ENCODE measurements at places on chromosomes 5 and 9.
A peak's percentile ranks its signal among the peaks of the same experiment; 100 is the strongest.

GRCh38 chr9:110142868-110143481, 65.0 kb downstream of the C9orf152 start:
- DNase-seq, result no peak

DNA sequence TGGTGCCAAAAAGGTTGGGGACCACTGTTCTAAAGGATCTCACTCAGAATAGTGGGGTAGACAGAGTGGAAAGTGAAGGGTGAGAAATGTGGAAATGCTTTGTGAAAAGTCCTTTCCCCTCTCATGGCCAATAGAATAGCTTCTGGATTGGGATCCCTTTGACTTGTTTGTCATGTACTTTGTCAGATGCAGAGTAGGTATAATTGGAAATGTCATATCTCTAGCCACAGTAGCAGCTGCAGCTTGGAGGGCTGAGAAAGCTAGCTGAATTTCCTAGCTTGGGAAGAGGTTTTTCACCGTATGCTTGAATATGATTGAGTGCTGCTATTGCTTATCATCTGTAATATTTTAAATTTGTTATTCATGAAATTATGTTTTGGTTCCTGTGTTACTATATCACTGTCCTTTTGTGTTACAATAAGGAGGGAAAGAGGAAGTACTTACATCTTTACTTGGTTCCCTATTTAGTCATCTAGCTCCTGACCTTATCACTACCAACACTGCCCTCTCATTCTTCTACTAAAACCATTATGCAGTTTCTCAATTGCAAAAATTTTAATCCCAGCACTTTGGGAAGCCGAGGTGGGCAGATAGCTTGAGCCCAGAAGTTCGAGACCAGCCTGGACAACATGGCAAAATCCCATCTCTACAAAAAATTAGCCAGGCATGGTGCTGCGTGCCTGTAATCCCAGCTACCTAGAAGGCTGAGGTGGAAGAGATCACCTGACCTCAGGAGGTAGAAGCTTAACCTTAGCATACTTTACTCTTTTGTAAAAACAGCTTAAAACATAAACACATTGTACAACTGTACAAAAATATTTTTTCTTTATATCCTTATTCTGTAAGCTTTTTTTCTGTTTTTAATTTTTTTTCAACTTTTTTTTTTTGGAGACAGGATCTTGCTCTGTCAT, 12.4 kb downstream of the SLC30A5 start:
- no peak for DNase-seq

DNA sequence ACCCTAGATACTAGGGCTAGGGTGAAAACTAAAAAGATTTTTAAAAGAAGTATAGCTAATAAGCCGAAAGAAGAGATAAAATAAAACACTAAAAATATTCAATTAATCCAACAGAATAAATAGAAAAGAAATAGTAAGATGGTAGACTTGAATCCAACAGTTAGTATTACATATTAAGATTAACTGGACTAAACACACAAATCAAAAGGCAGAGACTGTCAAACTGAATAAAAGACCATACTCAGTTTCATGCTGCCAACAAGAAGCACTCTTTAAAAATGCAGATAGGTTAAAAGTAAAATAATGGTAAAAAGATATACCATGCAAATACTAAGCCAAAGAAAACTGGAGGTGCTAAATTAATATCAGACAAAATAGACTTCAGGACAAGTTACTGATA, 65.0 kb downstream of the TTLL11 start:
- no peak for DNase-seq

- no peak for DNase-seq
Observed at GRCh38 chr9:14213504-14213903, 100.4 kb downstream of the NFIB start.

GRCh38 chr9:127445851-127446712, 5.1 kb downstream of the RPL12 start:
- DNase-seq, result peak; percentile 76

DNA sequence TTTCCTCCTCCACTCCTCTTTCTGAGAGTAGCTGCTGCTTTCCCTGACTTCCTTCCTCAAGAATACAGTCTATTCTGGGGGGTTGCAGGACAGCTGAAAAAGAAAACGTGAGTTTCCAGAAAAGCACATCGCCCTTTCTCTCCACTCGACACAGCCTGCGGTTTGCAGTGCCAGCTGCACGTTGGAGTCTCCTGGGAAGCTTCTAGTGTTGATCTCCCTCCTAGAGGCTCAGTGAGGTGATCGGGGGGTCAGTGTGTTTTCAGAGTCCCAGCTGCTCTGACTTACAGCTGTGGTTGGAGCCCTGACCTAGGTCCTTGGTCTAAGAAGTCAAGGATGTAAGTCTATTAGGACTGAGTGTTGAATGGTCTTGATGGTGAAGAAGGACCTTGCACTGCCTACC, 25.0 kb upstream of the SUSD3 start:
- DNase-seq, result no peak

DNA sequence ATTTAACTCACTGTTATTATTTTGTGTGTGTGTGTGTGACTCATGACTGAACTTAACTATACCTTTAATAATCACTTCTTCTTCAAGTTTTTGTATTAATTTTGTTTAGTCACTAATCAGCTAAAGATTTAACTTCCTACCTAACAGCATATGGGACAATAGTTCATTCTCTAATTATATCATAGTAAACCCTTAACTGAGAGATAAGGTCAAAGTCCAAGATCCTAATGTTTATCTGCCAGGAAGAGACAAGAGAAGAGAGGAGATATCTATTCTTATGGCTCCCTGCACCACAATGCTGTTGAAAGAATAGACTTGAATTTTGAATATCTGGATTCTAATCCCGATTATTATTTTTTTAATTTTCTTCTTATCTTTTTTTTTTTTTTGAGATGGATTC, 28.1 kb downstream of the FREM1 start:
- no peak for DNase-seq

DNA sequence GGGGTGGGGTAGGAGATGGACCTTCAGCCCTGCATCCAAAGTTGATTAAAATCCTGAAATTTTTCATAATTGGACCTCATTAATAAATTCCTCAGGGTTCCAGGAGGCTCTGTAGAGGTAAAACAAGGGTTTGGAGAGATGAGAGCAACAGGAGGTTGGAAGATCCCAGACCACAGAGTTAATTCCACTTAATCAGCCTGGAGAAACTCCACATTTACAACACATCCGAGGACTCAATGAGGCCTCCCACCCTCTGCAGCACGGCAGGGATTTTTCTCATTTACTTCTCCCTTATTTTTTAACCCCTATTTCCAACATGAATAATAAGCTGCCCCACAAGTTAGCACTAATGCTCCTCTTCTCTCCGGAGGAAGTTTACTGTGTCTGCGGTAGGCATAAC, 165.0 kb upstream of the MAP3K1 start:
- no peak for DNase-seq

DNA sequence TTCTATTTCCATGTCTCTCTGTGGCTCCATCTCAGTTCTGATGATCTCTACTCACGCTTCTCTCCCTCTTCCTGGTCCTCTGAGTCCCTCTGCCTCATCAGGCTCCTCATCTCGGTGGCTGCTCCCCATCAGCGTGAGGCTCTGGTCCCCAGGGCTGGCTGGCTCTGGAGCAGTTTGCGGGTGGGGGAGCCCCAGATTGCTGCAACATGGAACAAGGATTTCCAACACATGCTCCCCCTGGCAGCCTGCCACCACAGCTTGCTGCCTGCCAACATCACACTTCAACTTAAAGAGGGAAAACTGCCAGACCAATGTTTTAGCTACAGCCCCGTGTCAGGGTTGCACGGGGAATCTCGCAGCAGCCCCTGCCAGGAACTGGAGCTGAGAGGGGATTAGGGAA, 77.2 kb upstream of the NEK6 start:
- no peak for DNase-seq

- DNase-seq, result no peak
Observed at GRCh38 chr5:16618138-16618897, 1.5 kb upstream of the RETREG1 start.
